Mesenteric fat pad (tissue), 1 donor: ENCODE measurements at places on chromosomes 2 and 18. TPM values are rescaled to one million over a fixed set of nuclear protein-coding genes. Genes with fewer than 3 reads are reported as not detected.

ALK gene
- 1.0 TPM for total RNA-seq

M1AP gene
- total RNA-seq, result 0.32 TPM

RTN4 gene
- total RNA-seq, result 681 TPM

STK11IP gene
- total RNA-seq, result 17.1 TPM

ITGA6 gene
- 71.6 TPM for total RNA-seq

TNS1 gene
- 449 TPM for total RNA-seq

FOXD4L1 gene
- total RNA-seq, result not detected

DNA sequence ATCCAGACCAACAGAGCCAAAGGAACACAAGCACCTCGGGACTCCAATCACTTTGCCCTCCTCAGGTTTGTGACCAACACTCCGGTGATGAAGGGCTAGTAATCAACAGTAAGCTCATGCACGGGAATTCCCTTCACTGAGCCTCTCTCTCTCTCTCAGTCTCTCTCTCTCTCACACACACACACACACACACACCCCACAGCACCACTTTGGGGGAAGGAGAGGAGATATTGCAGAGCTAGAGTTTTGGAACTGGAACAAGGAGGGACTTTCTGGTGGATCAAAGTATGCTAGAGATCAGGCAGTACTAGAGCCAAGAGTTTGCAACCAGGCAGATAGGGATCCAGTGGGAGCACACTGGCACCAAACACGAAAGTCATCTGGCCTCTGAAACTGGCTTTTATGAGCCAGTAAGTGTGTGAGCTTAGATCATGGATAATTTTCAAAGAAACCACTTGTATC is 98.7 kb downstream of the ANKRD44 start:
- DNase-seq, result no peak

DNA sequence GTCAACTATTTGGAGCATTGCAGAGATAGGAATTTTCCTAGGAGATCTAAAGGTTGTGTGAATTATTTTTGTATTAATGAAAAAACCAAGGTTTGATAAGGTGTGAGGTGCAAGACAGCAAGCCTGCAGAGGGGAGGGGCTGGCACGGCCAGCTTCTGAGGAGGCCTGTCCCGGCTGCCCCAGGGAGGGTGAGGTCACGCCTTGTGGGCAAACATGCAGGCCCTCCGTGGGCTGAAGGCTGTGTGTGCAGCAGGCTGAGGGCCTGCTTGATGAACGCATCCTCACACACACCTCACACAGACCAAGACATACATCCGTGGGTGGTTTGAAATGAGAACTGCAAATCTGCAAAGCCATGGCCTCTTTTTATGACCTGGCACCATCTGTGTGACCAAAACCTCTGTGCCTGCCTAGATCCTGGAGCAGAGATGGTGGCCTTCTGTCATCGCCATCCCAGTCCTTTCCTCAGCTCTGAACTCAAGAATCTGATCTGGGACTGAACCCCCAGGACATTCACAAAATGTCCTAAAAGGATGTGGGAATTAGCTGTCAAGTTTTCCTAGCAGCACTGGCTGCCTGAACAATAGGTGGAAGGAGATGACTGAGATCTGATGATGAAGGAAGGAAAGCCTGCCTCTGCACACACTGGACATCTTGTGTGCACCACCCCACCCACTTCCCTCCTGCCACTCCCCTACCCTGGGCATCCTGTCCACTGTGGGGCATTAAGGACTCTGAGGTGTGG is 102.4 kb upstream of the MGAT4A start:
- DNase-seq, result no peak

- no peak for DNase-seq
Measured at GRCh38 chr2:44605511-44605910, 243.8 kb downstream of the CAMKMT start.

DNA sequence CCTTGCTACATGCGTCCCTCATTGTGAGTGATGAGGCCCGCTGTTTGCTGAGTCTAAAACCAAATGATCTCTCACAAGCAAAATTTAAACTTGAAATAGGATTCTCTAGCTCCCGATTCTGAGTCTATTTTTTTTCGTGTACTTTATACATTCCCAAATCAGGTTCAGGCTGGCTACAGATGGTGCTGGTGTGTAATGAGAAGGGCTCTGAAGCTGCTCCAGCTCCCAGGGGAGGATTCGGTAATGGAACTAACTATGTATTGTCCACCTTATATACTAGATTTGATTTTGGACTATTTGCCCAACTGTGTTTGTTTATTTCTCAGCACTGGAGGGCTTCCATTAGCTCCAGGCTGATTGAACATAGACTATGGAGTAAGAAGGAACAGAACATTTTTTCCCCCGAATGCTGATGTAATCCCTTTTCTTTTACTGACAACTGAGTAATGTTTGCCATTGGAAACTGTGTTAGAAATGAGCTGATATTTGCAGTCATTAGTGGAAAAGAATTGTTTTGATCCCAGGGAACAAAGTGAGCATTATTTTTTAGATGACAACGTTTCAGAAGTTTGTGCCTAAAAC is 274.0 kb upstream of the FIGN start:
- DNase-seq, result no peak

DNA sequence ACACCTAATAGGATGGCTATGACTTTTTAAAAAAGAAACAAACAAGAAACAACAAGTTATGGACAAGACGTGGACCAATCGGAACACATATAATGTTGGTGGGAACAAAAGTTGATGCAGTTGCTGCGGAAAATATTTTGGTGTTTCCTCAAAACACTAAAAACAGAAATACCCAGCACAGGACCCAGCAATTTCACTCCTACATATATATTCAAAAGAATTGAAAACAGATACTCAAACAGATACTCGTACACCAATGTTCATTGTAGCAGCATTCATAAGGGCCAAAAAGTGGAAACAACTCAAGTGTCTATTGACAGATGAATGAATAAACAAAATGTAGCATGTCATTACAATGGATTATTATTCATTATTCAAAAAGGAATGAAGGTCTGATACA is 12.1 kb downstream of the CCDC141 start:
- DNase-seq, result no peak

DNA sequence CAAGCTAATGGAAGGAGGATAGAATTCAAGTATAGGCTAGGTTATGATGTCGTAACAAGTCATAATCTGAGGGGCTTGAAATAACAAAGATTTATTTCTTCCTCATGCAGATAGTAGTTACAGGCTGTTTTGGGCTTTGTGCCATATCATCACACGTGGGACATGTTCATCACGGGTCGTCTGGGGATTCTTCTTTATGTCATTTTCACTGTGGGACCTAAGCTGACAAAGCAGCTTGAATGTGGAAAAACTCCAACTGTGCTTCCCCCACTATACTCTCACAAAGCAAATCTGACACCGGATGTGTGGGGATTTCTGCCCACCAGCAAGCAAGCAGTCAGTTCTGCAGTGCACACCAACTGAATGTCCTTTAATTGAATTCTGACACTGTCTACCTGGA is 124.8 kb downstream of the LTBP1 start:
- DNase-seq, result no peak

GRCh38 chr2:176003958-176004357 is 1.9 kb upstream of the LNPK start:
- no peak for DNase-seq

GRCh38 chr2:203799908-203800307 is 67.7 kb upstream of the CTLA4 start:
- DNase-seq, result no peak

DNA sequence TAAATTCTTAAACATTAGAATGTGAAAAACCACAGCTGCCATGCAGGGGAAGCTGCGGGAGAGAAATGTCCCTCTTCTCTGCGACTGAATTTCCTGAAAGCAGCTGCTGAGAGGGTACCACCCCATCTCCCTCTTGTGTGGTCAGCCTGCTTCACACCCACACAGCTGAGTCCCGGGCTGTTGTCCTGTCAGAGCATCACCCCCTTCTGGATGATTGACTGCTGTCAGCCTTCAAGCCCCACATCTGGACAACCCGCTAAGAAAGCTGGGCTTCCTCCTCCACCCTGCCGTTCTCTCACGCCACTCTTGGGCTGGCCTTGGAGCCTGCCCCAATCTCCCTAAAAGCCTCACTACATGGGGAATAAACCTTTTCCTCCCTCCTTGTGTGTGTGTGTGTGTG is 26.0 kb downstream of the SH3YL1 start:
- DNase-seq, result no peak

DNA sequence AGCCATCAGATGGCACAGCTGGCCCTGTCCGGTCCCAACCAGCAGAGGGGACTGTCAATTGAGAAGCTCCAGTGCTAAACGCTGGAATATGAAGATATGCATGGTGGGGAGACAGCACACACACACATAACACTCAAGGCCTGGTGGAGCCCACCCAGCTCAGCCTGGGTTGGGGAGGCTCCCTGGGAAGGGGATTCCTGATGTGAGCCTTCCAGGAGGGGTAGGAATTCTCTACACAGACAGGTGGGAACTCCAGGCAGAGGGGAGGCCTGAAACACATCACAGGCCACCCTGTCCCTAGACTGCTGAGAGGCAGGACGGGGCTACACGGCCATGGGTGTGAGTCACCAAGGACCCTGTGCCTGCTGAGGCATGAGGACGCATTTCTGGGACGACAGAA is 49.4 kb upstream of the SH3RF3 start:
- no peak for DNase-seq

GRCh38 chr18:12479536-12479935 is 71.8 kb downstream of the PRELID3A start:
- no peak for DNase-seq

- DNase-seq, result no peak
Measured at GRCh38 chr2:12335131-12335530, 381.6 kb upstream of the TRIB2 start.

DNA sequence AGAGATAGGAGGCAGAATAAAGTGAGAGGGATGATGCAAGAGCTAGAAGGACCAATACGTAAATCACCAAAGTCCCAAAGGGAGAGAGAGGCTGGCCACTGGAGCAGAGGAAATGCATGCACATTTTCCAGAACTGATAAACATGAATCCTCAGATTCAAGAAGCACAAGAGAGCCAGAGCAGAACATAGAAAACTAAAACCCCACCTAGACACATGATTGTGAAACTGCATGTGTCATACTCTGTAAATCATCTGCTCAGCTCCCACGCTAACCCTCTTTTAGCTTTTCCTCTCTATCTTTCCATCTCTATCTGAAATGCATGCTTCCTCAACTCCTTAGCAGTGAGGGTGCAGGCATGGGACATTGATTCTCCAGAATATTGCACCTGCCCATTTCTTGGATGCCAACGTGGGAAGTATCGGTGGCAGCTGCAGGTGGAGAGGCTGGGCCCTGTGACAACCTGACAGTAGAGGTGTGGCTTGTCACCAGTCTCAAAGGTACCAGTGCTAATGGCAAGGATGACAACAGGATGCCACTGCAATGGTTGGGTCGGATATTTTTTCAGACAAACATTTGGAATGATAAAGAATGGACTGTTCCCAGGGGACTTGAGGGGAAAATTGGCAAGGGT is 89.3 kb upstream of the OTOS start:
- peak; percentile 39 for DNase-seq

- DNase-seq, result no peak
Measured at GRCh38 chr2:205540036-205540435, 142.3 kb upstream of the NRP2 start.

GRCh38 chr18:42211201-42211600 is 256.2 kb downstream of the PIK3C3 start:
- DNase-seq, result no peak

- no peak for DNase-seq
Measured at GRCh38 chr2:69789175-69789721, 40.2 kb upstream of the GMCL1 start.

GRCh38 chr2:65495251-65495877 is 63.0 kb upstream of the SPRED2 start:
- DNase-seq, result no peak

- no peak for DNase-seq
Measured at GRCh38 chr2:235709124-235709813, 215.4 kb downstream of the AGAP1 start.

DNA sequence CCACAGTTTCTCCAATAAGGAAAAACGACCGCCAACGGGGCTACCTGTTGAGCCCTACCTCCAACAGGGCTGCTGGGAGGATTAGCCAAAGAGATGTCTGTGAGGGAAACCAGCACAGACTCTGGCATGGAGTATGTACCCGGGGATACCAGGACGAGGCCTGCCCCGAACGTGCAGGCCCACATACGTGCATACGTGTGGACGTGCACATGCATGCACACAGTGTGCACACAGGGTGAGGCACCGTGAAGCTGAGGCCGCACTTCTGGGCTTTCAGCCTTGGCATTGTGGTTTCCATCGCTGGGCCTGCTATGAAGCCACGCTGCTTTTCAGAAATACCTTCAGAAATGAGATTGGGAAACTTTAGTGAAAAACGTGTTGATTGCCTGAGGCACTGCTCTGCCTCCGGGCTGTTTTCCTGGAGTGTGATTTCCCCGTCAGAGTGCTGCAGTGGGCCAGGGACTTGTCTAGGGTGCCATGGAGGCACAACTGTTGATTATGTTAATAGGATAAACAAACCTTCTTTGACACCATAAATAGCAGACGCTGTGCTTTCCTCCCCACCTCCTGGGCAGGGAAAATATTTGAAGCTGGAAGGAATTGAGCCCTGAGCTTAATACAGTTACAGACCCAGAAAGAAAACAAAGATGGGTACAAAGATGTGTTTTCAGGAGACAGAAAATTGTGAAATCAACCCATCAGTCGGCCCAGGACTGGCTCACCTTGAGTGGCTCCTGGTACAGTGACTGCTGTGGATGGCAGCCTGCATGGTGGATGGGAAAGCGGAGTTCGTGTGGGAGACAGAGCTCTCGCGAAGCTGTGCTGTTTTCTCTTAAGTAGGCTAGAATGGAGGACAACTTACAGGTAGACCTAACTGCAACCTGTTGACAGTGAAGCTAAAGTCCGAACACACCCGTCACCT is 182.3 kb downstream of the FAM210A start:
- DNase-seq, result no peak

- no peak for DNase-seq
Measured at GRCh38 chr18:36665952-36666351, 162.8 kb downstream of the TPGS2 start.

DNA sequence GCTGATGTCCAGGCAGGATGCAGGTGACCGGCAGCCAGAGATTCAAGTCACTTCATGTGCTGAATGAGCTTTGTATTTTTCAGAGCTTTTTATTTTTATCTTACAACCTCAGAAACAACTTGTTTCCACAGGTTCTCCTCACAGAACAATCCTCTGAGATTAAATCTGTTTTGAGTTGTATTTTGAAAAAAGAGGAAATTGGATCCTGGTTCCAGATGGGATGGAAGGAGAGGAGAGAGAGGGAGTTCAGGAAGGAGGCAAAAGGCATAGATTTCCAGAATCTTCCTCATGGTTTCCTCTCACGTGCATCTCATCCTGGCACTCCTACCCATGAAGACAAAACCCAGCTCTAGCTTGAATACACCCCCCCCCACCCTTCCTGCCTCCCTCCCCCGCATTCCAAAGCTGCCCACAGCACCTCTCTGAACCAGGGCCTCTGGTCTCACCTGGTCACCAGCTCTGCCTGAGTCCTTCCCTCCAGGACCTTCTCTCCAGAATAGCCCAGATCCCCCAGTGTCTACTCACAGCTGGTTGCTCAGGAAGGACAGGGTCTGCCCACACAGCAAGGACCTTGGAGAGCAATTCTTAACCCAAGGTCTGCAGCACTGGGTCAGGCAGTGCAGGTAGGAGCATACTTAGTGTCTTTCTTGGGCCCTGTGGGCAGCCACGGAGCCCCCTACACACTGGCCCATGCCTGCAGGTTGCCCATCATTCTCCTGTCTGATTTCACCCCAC is 104.7 kb downstream of the ZFP36L2 start:
- DNase-seq, result no peak

- peak; percentile 98 for DNase-seq
Measured at GRCh38 chr2:25362049-25362433, 20.3 kb upstream of the DNMT3A start.
